ENCODE measurements at places on chromosomes 2 and 18. TPM values are rescaled to one million over a fixed set of nuclear protein-coding genes. Genes with fewer than 3 reads are reported as not detected.

SH2D6 gene
- 0.40 TPM for polyA plus RNA-seq

HAAO gene
- 10.9 TPM for polyA plus RNA-seq

SCTR gene
- 59.8 TPM for polyA plus RNA-seq

DPP10 gene
- polyA plus RNA-seq: 0.18 TPM

COL4A4 gene
- 0.67 TPM for polyA plus RNA-seq

All from adipose tissue (tissue), 3 donors.